ENCODE measurements at places on chromosomes 3 and 15. TPM values are rescaled to one million over a fixed set of nuclear protein-coding genes. Genes with fewer than 3 reads are reported as not detected.

The SIDT1 gene
- total RNA-seq = 2.5 TPM

The SPSB4 gene
- 5.4 TPM for total RNA-seq

The ZNF592 gene
- 18.7 TPM for total RNA-seq

The CD86 gene
- 3.9 TPM for total RNA-seq

GRCh38 chr3:44128057-44128775, 113.5 kb upstream of the TOPAZ1 start:
- H3K4me1 ChIP-seq = no peaks in the 10 kb centered on the region
- DNase-seq = no peak
- H3K36me3 ChIP-seq = no peaks in the 10 kb centered on the region
- H3K4me3 ChIP-seq = no peak overlapping the region

DNA sequence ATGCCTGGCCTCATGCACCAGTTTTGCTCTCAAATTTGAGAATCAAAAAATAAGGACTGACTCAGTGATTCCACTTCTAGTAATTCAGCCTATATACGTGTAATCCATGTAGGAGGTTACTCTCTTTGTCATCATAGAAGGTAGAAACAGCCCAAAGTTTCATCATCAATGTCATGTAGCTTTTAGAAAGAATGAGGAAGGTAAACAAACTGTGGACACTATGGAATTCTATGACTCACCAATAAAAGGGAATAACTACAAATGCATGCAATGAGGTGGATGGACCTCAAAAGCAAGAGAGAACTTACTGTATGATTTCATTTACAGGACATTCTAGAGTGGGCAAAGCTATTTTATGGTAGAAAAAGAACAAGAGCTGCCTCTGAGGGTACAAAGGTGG, 93.2 kb upstream of the LRIG1 start:
- H3K4me3 ChIP-seq = no peak overlapping the region
- no peak for DNase-seq
- H3K36me3 ChIP-seq = no peaks in the 10 kb centered on the region
- no peaks in the 10 kb centered on the region for H3K27me3 ChIP-seq

- DNase-seq = no peak
- no peaks in the 10 kb centered on the region for H3K27me3 ChIP-seq
- H3K27ac ChIP-seq = no peak overlapping the region
- H3K4me1 ChIP-seq = no peaks in the 10 kb centered on the region
Observed at GRCh38 chr3:84980011-84980410, 21.2 kb downstream of the CADM2 start.
